ENCODE measurements at places on chromosomes 12 and 14. TPM values are rescaled to one million over a fixed set of nuclear protein-coding genes. Genes with fewer than 3 reads are reported as not detected.

The PHLDA1 gene
- 5.2 TPM for total RNA-seq

GRCh38 chr12:132729541-132730320 lies 19.1 kb downstream of the PGAM5 start:
- no peak for DNase-seq
- no peak overlapping the region for H3K4me3 ChIP-seq
- H3K27me3 ChIP-seq = no peaks in the 10 kb centered on the region
- no peak overlapping the region for H3K27ac ChIP-seq
- peaks cover 2% of the 10 kb centered on the region for H3K4me1 ChIP-seq

- no peak overlapping the region for H3K4me3 ChIP-seq
- peak; percentile 71 for DNase-seq
- peaks cover 1% of the 10 kb centered on the region for H3K4me1 ChIP-seq
- H3K27me3 ChIP-seq = no peaks in the 10 kb centered on the region
- H3K36me3 ChIP-seq = peaks cover 18% of the 10 kb centered on the region
Observed at GRCh38 chr12:8108808-8109398, 14.5 kb upstream of the CLEC4A start.

- peaks cover 3% of the 10 kb centered on the region for H3K36me3 ChIP-seq
- H3K4me1 ChIP-seq = peaks cover 48% of the 10 kb centered on the region
- peak overlapping the region; percentile 84 for H3K27ac ChIP-seq
- peak overlapping the region; percentile 86 for H3K4me3 ChIP-seq
Observed at GRCh38 chr14:69610874-69611171, 573 bp upstream of the SUSD6 start.

DNA sequence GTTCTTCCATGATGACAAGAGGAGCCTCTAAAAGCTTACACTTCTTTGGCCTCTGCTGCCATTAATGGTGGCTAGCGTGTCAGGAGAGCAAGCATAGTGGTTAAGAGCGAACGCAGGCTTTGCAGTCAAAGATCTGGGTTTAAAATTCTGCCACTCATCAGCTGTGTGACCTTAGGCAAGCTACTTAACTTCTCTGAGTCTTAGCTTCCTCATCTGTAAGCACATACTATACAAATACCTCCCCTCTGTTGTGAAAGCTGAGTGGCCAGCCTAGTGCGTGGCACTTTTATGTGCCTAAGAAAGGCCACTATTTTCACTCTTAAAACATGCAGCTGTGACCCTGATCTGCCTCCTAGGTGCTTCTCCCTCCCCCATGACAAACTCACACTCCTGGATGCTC lies 11.6 kb downstream of the APPL2 start:
- peaks cover 28% of the 10 kb centered on the region for H3K4me1 ChIP-seq
- peaks cover 19% of the 10 kb centered on the region for H3K36me3 ChIP-seq
- H3K27me3 ChIP-seq = no peaks in the 10 kb centered on the region

The CIROP gene
- total RNA-seq = not detected

DNA sequence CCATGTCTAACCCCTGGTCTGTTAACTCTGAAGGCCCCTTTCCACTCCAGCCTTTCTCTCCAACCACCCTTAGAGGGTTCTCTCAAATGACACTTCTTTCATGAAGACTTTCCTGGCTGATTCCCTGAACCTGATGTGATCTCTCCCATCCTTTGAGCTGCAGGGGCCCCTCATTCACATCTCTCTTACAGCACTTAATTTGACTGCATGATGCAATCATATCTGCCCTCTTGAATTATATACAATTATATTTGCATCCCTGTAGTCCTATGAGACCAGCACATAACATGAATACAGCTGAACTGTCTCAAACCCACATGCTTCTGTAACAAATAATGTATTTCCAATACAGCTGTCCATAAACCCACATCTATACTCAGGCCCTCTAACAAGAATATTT lies 56.4 kb downstream of the PPP2R5E start:
- no peak for DNase-seq
- H3K4me1 ChIP-seq = peaks cover 25% of the 10 kb centered on the region
- peaks cover 10% of the 10 kb centered on the region for H3K36me3 ChIP-seq
- no peaks in the 10 kb centered on the region for H3K27me3 ChIP-seq

- no peaks in the 10 kb centered on the region for H3K27me3 ChIP-seq
- H3K36me3 ChIP-seq = peaks cover 5% of the 10 kb centered on the region
- no peak for DNase-seq
- H3K27ac ChIP-seq = no peak overlapping the region
- no peak overlapping the region for H3K4me3 ChIP-seq
Observed at GRCh38 chr12:89382328-89382727, 30.0 kb upstream of the DUSP6 start.

The SSTR1 gene
- not detected for total RNA-seq

DNA sequence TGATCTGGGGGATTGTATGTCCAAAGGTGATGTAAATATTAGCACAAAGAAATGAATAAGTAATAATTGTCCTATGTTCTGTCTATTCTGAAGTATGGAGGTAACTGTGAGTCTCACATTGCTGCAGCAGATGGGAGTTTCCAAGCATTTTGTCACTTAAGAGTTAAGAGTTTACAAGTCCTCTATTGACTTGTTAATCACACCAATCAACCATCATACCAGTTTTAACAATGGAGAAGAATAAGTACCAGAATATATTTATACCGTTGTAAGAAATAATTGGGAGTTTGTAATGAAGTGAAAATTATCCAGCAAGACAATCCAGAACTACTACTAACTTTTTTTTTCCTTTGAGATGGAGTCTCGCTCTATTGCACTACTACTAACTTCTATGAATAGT lies 139.1 kb downstream of the MDGA2 start:
- H3K36me3 ChIP-seq = no peaks in the 10 kb centered on the region
- H3K4me3 ChIP-seq = no peak overlapping the region
- no peaks in the 10 kb centered on the region for H3K4me1 ChIP-seq
- H3K27ac ChIP-seq = no peak overlapping the region

DNA sequence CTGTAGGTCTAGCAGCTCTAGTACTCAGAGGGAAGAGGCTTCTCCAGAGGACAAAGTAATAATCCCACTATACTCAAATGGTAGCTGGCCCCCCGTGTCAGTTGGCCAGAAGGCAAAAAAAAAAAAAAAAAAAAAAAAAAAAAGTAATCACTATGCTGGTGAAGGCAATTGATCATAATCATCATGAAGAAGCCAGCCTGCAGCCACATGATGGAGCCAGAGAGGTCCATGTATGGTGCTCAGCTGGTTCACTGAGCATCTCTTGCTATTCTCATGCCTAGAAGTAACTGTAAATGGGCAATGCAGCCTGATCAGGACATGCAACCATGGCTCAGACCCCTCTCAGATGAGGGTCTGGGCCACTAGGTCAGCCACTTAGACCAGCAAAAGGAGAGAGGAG lies 378.8 kb downstream of the MED13L start:
- H3K4me1 ChIP-seq = no peaks in the 10 kb centered on the region
- H3K4me3 ChIP-seq = no peak overlapping the region
- H3K27ac ChIP-seq = no peak overlapping the region
- H3K36me3 ChIP-seq = no peaks in the 10 kb centered on the region
- H3K27me3 ChIP-seq = peaks cover 14% of the 10 kb centered on the region

The PRB2 gene
- not detected for total RNA-seq

GRCh38 chr12:51128919-51129318 lies 44.0 kb downstream of the TFCP2 start:
- H3K4me1 ChIP-seq = no peaks in the 10 kb centered on the region
- H3K27me3 ChIP-seq = no peaks in the 10 kb centered on the region
- peaks cover 14% of the 10 kb centered on the region for H3K36me3 ChIP-seq

DNA sequence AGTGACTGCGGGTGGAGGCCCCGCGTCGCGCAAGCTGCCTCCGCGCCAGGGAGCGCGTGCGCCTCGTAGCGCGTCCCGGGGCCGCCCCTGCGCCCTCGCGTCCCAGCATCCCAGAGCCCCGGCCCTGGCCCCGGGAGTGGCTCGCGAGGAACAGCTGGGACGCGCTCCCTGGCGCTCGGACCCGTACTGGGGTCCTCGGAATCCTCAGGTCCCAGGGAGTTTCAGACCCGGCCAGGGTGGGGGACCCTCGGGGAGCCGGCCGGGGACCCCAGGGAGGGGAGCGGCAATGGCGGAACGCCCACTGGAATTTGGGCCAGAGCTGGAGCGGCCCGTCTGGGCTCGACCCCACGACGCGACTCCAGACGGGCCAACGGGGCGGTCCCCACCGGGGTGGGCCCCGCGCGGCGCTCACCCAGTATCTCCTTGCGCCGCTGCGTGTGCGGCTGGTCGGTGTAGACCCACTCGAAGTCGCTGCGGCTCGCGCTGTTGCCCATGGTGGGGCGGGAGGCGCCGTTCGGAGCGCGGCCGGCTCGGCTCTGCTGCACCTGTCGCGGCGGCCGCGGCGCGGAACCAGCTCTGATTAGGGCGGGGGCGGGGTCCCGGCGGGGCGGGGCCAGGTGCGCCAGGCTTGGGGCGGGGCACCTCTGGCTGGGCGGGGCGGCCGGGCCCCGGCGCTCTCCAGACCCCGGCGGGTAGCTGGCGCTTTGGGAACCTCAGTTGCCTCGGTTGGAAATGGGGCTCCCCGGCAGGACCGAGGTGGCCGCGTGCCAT lies at the start of gene DEGS2:
Gene DEGS2, minus strand, starts transcription at position 552 of the 771 bp plus-strand sequence. Its CDS starts 58 bp downstream, at position 494.
- peaks cover 2% of the 10 kb centered on the region for H3K4me1 ChIP-seq
- H3K4me3 ChIP-seq = peak within 1 kb of the TSS; percentile 73
- peak; percentile 73 for DNase-seq
- peaks cover 4% of the 10 kb centered on the region for H3K36me3 ChIP-seq

DNA sequence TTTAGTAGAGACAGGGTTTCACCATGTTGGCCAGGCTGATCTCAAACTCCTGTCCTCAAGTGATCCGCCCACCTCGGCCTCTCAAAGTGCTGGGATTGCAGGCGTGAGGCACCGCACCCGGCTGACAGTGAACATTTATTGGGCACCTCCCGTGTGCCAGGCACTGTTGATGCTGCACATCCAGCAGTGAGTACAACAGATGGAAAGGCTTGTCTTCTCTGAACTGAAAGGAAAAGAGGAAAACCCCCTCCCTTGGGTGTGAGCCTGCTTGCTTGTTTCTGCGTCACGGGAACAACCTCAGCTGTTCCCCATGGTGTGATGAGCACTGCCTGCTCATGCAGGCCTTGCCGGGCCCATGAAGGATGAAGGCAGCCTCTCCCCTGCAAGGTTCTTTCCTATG lies 39.5 kb downstream of the DGLUCY start:
- H3K4me3 ChIP-seq = no peak overlapping the region
- no peak for DNase-seq
- peaks cover 41% of the 10 kb centered on the region for H3K36me3 ChIP-seq
- H3K4me1 ChIP-seq = peaks cover 16% of the 10 kb centered on the region
- no peaks in the 10 kb centered on the region for H3K27me3 ChIP-seq
- H3K27ac ChIP-seq = no peak overlapping the region

The WNT5B gene
- not detected for total RNA-seq

GRCh38 chr14:89123851-89124250 lies 293.2 kb downstream of the FOXN3 start:
- H3K27me3 ChIP-seq = peaks cover 3% of the 10 kb centered on the region
- no peak overlapping the region for H3K27ac ChIP-seq
- no peak overlapping the region for H3K4me3 ChIP-seq
- H3K4me1 ChIP-seq = no peaks in the 10 kb centered on the region
- no peak for DNase-seq
- no peaks in the 10 kb centered on the region for H3K36me3 ChIP-seq

The LBHD2 gene
- total RNA-seq = not detected

- no peak overlapping the region for H3K4me3 ChIP-seq
- no peaks in the 10 kb centered on the region for H3K4me1 ChIP-seq
- H3K36me3 ChIP-seq = no peaks in the 10 kb centered on the region
- H3K27me3 ChIP-seq = peaks cover 9% of the 10 kb centered on the region
- no peak overlapping the region for H3K27ac ChIP-seq
- DNase-seq = no peak
Observed at GRCh38 chr12:2326470-2326869, 273.7 kb downstream of the CACNA1C start.

The TEX52 gene
- 0.34 TPM for total RNA-seq

DNA sequence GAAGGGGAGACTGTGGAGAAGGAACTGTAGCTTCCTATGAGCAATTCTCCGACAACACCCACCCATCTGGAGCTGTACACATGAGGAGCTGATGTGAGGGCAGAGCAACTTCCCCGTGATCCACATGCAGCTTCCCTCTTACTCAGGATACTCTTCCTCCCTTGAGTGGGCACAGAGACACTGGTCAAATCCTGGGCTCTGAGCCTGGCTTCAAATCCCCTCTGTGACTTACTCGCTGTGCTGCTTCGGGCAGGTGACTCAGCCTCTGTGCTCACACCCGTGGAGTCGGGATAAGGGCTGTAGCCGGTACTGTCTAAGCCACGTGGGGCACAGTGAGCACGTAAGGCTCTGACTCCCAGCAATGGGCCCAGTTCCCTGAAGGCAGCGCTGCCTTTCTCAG lies 31.1 kb downstream of the ZFYVE21 start:
- no peak overlapping the region for H3K27ac ChIP-seq
- H3K27me3 ChIP-seq = no peaks in the 10 kb centered on the region
- no peak for DNase-seq
- peaks cover 4% of the 10 kb centered on the region for H3K36me3 ChIP-seq

- H3K4me1 ChIP-seq = no peaks in the 10 kb centered on the region
- H3K36me3 ChIP-seq = no peaks in the 10 kb centered on the region
- no peak overlapping the region for H3K27ac ChIP-seq
- no peaks in the 10 kb centered on the region for H3K27me3 ChIP-seq
- H3K4me3 ChIP-seq = no peak overlapping the region
Observed at GRCh38 chr12:101909646-101910045, 32.3 kb downstream of the DRAM1 start.

The AGAP2 gene
- total RNA-seq = 68.3 TPM

GRCh38 chr12:42865282-42865681 lies 275.7 kb upstream of the PRICKLE1 start:
- H3K27me3 ChIP-seq = no peaks in the 10 kb centered on the region
- DNase-seq = no peak
- no peaks in the 10 kb centered on the region for H3K36me3 ChIP-seq

The RFX4 gene
- not detected for total RNA-seq

DNA sequence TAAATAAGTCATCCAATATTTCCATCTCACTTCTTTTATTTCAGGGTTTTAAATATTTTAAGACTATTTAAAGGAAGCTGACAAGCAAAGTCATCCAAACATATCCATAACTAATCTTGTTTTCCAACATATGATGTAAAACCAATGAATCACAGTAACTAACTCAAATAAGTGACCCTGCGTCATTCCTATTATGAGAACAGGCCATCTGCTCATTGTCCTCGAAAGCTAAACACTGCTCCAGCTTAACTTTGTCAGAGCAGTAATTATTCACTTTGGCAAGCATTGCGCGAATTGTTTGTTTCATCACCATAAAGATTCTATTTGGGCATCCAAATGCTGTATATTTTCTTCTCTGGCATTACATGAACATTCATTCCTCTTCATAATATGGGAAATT lies 99.1 kb downstream of the CAPZA3 start:
- no peak for DNase-seq
- H3K36me3 ChIP-seq = no peaks in the 10 kb centered on the region
- no peak overlapping the region for H3K27ac ChIP-seq
- H3K4me1 ChIP-seq = no peaks in the 10 kb centered on the region
- no peak overlapping the region for H3K4me3 ChIP-seq

- H3K4me3 ChIP-seq = peak overlapping the region; percentile 87
- H3K4me1 ChIP-seq = peaks cover 34% of the 10 kb centered on the region
- peaks cover 1% of the 10 kb centered on the region for H3K27me3 ChIP-seq
- H3K36me3 ChIP-seq = peaks cover 5% of the 10 kb centered on the region
Observed at GRCh38 chr12:69330475-69331473, 17.4 kb upstream of the LYZ start.

DNA sequence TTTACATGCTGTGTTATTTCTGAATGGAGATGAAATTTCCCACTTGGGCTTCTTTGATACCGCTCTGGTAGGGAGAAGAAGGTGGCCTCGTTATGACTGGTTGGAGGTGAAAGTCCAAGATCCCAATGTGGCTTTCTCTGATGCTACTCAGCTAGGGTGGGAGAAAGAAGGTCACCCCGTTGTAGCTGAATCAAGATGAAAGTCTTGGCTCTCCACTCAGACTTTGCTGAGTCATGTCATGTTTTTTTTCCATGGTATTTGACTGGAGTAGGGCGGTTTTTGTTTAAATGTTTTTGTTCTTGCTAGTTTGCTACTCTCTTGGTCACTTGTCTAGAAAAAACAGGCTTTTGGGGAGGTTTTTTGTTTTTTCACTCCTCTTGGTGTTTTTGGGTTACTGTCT lies 2.4 kb upstream of the PDE6H start:
- H3K27ac ChIP-seq = no peak overlapping the region
- no peak for DNase-seq
